ENCODE measurements at places on chromosomes 12 and 14.

GRCh38 chr12:124851342-124851741 is 12.3 kb downstream of the SCARB1 start:
- no peak for DNase-seq

- no peak for DNase-seq
These were observed 49.1 kb downstream of the CCDC85C start for GRCh38 chr14:99554757-99555531.

DNA sequence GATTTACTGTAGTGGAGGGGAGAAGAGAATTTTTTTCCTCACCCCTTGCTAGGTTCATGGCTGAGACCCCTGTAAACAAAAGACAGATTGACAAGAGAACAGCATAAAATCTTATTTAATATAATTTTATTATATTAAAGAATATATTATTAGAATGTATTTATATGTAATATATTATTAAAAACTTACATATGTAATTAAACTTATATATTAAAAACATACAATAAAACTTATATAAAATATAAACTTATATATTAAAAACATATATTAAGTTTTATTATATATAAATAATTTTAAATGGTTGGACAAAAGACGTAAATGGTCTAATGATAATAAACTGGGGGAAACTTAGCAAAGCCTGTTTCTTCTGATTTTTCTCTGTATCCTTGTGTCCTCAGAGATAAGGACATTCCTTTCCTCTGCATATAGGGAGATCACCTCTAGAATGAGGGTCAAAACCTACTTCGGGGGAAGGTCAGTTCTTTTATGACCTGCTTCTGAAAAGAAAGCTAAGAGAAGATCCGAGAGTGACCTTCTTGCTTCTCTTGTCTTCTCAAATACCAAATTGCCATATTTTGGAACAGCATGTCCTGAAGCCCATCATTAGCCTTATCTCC is 8.9 kb upstream of the PPM1H start:
- DNase-seq, result no peak

GRCh38 chr12:49198431-49199155 is 9.7 kb upstream of the TUBA1A start:
- peak; percentile 89 for DNase-seq

DNA sequence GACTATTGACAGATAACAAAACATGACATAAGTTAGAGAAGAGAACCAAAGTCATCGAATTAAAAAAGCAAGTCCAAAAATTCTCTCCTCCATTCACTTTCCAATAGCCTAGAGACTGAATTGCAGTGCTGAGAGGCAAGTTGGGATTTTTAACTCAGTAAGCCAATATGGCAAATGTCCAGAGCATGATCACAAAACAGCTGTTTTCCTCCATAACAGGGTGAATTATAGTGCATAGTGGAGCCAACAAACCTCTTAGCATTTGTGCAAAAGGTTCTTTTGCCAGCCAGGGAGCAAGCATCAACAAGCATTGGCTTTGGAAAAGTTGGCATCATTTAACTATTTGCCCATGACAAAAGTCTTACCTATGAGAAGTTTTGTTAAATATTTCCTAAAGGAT is 458.8 kb upstream of the NOVA1 start:
- no peak for DNase-seq

DNA sequence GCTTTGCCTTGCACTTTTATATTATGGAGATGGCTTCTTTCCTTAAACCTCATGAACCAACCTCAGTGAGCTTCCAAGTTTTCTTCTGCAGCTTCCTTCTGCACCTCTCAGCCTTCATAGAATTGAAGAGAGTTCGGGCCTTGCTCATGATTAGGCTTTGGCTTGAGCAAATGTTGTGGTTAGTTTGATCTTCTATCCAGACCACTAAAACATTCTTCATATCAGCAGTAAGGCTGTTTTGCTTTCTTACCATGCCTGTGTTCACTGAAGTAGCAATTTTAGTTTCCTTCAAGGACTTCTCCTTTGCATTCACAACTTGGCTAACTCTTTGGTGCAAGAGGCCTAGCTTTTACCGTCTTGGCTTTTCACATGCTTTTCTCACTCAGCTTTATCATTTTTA is 125.4 kb downstream of the SNAPC1 start:
- no peak for DNase-seq

DNA sequence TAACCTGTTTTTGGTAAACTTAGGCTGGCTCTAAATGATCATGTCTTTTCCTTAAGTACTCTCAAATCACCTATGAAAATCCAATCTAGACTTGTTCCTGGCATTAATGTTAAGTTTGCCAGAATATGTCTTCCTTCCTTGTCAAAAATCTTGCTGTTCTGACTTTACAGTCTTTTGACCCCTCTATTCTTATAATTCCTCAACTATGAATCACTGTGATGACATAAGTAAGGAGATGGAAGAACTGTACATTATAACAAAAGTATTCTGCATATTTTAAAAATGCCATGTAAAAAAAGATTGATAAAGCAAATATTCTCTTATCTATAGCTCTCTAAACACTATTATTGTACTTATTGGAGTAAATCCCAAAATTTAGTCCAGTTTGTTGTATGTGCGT is 51.4 kb upstream of the BAZ1A start:
- no peak for DNase-seq
